ENCODE measurements at places on chromosomes 4 and X. TPM values are rescaled to one million over a fixed set of nuclear protein-coding genes. Genes with fewer than 3 reads are reported as not detected.

GRCh38 chrX:153773218-153773611 is 7.6 kb upstream of the SRPK3 start:
- no peak for DNase-seq

DNA sequence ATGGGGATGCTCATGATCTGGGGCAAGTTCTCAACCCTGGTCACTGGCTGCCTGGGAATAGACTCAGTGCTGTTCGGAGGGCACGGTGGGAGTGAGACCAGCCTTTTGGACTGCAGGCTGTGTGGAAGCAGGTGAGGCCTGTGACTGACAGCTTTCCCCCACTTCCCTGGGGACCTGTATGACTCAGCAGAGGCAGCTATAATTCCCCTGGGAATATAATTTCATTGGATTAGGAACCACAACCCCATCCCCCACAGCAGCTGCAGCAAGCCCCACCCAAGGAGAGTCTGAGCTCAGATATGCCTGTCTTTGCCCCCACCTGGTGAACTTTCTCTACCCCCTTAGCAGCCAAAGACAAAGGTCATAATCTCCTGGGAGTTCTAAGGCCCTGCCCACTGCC is 408.6 kb downstream of the PPP3CA start:
- DNase-seq, result no peak

DNA sequence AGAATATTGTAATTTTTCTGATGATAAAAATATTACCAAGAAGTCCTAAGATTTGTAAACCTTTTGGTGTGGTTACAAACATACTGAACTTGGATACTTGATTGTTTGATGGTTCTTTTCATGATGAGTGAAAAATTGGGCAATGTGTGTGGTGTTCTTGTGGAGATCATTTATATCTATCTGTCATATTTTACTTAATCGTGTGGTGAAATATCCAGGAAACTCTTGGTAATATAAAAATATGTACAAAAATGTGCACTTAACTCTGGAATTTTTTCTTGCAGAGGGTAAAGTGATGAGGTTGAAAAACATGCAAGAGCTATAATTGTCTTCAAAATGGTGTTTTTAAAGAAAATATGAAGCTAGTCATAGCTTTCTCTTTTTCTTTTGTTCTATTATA is 2.8 kb downstream of the DCUN1D4 start:
- no peak for DNase-seq

DNA sequence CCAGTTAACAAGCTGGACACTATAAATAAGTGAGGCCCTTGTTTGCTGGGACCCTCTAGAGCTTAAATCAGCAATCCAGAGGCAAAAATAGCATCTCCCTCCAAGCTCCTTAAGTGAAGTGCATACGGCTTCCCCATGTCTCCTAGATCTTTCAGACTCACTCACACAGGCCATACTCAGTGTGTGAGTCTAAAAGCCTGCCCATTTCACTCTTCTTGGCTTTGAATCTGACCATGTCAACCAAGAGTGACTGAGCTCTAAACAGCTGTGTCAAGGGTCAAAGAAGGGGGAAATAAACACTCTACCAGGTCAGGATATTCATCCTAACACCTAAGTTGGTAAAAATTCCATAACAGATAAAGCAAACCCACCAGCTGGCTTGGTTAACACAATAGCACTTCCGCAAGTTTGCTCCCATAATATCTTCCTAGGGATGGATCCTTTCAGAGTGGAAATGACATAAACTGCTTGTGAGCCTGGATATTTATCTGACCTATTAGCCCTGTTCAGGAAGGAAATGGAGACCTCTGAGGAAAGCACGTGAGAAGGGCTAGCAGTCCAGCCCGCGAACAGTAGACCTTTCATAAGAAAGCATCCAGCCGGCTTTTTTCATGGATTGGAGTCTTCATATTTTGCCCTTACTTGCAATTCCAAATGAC is 65.6 kb downstream of the MID1 start:
- no peak for DNase-seq

DNA sequence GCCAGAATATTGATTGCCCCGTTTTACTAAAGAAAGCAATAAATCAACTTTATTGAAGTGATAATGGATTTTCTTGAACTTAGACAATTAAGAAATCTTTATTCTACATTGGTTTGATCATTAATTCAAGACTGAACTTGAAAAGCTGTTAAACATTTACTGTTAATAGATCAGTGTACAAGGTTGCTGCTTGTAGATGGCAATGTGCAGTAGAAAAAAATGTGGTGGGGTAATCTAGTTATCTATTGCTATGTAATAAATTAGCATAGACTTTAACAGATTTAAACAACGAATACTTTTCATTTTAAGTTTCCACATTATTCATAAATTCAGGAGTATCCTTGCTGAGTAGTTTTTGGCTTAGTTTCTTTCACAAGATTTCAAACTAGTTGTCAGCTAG is 612.5 kb downstream of the ACTRT1 start:
- no peak for DNase-seq

SMR3B gene
- not detected for total RNA-seq

All from transverse colon (tissue), 4 donors.